ENCODE measurements at places on chromosomes 11 and 22.

DNA sequence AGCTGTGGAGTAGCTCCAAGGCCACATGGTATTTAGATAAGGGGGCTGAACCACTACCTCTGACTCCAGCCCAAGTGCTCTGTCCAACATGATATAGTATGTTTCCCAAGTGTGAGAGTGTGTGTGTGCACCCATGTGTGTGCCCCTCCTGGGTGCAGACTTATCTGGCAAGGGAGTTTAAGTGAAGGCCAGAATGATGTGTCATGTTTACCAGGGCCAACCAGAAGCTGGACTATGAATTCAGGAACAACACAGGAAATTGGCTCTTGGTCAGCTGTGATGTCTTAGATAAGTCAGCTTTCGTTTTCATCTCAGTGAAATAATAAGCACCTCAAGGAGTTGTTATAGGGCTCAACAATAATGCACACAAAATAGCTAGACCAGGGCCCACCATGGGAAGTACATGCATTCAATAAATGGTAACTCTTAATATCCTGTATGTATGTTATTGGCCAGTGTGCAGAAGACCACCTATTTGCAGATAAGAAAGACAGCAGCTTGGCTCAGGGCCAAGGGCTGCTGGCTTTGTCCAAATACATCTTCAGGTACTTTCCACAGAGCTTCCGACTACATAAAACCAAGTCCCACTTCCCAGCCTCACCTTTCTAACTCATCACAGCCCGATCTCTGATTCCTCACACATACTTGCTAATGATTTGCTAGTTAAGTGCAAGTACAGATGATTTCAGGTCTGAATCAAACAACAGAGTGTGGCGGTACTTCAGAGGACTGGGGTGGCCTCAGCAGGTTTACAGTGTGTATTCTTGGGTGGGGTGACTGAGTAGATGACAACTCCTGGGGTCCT, 120.9 kb downstream of the ME3 start:
- no peak for DNase-seq

GRCh38 chr11:61092908-61093763, 9.2 kb upstream of the CD5 start:
- DNase-seq = no peak

GRCh38 chr11:86456075-86456939, 81.6 kb downstream of the CCDC81 start:
- peak; percentile 69 for DNase-seq

DNA sequence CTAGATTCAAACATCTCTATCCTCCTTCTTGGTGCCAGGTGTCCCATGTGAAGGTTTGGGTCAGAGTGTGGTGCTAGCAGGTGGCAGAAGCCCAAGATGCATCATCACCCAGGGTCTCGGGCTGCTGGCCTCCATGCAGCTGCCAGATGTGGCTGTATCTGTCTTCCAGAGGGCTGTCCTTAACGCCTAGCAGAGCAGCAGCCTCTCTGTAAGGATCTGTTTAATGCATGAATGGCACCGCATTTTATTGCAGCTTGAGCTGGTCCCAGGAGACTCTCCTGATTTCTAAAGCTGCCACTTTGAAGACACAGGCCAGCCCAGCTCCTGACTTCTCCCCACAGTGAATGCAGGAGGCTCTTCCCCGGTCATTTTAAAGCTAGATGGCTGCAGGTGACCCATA, 26.3 kb downstream of the SLC1A2 start:
- DNase-seq = no peak

- DNase-seq = no peak
These were observed 657 bp downstream of the IGHMBP2 start for GRCh38 chr11:68904248-68904847.

DNA sequence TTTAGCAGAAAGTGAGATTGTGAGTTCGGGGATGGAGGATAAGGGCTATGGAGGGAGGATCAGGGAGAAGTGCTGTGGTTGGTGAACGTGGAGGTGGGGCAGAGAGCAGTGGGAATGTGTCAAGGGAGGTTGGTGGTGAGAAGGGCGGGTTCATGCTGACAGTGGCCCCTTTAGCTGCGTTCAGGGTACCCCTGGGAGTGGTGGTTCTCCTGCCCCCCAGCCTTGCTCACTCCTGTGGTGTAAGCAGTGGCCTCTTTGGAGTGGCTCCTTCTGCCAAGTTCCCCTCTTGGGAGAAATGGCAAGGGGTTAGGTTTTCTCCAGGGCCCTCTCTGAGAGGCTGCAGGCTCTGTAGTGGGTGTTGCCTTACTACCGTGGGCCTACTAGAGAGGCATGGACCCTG, 16.1 kb upstream of the NECTIN1 start:
- no peak for DNase-seq

Data from stimulated activated CD4-positive, alpha-beta T cell treated with anti-CD3 and anti-CD28 coated beads, TNF-alpha, amount 100 ng/mL, for 1 hour (primary cell).